HTR-8/SVneo (cell line): ENCODE measurements at places on chromosomes 11 and 22.
A peak's percentile ranks its signal among the peaks of the same experiment; 100 is the strongest.

DNA sequence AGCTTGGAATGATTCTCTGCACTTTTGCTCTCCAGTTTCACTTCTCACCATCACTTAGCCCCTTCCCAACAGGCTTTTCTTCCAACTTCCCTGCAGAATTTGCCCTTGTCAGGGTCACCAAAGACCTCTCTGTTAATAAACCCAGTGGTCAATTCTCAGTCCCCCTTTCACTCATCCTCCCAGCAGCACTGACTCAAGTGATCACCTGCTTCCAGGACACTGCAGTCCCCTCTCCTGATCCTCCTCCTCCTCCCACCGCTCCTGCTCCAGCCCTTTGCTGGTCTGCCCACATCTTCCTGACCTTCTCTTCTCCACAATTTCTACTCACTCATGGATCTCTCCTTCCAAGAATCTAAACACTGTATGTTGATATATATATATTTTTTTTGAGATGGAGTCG lies 57.9 kb downstream of the SHISAL1 start:
- no peak for DNase-seq

GRCh38 chr11:10640308-10640707 lies 53.2 kb downstream of the IRAG1 start:
- no peak for DNase-seq

DNA sequence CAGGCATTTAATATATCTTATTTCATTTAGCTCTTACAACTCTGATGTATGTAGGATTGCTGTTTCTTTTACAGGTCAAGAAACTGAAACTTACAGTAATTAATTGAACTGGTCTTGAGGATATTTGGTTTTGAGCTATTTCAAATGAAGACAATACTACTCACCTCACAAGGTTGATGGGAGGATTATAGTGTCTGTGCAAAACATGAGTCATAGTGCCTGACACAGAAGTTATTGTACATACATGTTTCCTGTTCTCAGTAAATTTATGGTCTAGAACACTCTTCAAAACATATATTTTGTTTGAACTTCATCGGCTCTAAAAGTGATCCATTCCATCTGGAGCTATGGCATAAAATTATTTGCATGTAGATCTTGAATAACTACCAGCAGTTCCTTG lies 61.9 kb downstream of the CECR2 start:
- no peak for DNase-seq

GRCh38 chr11:63680834-63681320 lies 423 bp upstream of the RTN3 start:
- peak; percentile 27 for DNase-seq

GRCh38 chr11:64102005-64102738 lies 63.7 kb downstream of the MACROD1 start:
- DNase-seq = no peak

- peak; percentile 15 for DNase-seq
Measured at GRCh38 chr11:22192642-22193347, at the start of gene ANO5. Gene ANO5 (plus strand): TSS chr11:22193085. CDS start chr11:22193493, 408 bp downstream.

- no peak for DNase-seq
Measured at GRCh38 chr22:44532552-44532951, 34.5 kb upstream of the RTL6 start.

DNA sequence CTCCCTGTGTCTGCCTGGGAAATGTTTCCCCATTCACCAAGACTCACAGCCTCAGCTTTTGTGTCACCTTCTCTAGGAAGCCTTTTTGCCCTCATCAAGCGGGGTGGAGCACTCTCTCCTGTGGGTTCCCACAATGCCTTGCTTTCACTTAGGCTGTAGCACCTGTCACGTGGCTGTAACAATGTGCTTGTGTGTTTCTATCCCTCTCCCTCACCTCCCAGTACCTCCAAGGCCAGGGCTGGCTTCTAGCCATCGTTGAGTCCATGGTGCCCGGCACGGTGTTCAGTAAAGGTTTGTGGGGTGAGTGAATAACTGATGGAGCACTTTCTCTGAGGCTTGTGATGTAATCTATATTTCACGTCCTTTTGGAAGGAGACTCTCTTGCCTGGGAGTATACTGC lies 153.2 kb downstream of the TTC17 start:
- no peak for DNase-seq

GRCh38 chr11:124122123-124122522 lies 6.9 kb downstream of the VWA5A start:
- no peak for DNase-seq

- DNase-seq = no peak
Measured at GRCh38 chr11:128835741-128836430, 31.2 kb downstream of the KCNJ1 start.

DNA sequence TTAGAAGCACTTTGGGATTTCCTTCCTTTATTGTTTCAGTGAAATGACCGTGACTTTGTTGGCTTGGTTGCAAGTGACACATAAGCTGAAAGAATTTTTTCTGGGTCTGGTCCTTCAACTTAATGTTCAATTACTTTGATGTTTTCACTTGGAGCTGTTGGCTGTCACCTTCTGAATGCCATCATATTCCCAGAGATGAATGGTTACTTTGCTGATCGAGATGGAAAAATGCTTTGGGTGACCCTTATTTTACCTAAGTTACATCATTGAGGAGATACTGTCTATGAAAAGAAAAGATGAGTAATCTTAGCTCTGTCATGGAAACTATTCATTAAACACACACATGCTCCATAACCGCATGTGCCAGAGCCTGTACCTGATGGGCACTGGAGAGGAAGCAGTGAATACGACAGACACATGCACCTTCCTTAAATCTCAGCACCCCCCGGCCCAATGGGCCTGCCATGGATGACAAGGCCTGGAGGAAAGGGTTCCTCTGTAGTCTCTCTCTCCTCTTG lies 76.9 kb downstream of the TENM4 start:
- DNase-seq = no peak

GRCh38 chr11:35717520-35717919 lies 54.9 kb downstream of the TRIM44 start:
- no peak for DNase-seq

GRCh38 chr22:30262917-30263741 lies 3.5 kb downstream of the OSM start:
- DNase-seq = no peak

GRCh38 chr11:69918231-69918937 lies 99.2 kb upstream of the FGF3 start:
- no peak for DNase-seq

DNA sequence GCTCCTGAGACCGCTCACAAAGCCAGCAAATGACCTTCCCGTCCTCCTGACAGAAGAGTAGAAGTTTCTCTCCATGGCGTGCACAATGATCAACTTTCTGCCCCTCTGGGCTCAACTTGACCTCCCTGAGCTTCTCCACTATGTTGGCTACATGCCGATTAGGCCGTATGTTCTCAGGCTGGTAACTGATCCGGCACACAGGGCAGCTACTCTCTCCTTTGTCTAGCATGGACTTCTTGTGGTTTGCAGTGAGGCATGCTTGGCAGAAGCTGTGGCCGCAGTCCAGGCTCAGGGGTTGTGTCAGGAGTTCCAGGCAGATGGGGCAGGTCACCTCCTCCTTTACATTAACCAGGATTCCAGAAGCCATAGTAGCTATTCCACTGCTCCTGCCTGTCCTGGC lies 5.1 kb downstream of the TRIM5 start:
- no peak for DNase-seq
